Fibroblast of lung (primary cell): ENCODE measurements at places on chromosomes 1 and 21.

DNA sequence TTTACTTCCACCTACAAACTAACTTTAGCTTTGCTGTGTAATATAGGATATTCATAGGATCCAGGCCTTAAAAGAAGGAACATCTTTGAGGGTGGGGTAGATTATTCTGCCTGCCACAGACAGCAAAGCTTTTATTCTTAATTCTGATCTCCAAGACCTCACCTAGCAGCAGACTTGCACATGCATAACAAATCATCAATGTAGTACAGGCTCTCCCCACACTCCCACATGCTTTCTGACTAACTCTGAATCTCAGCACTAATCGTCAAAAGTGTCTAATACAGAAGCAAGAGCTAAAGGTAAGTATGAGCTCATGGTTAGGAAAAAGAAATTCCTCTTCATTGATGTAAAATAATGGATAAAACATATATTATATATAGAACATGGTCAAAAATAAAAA, 1468.5 kb upstream of the B3GALT2 start:
- no peak for DNase-seq

- DNase-seq: no peak
These were observed 6.4 kb upstream of the PCBP3 start for GRCh38 chr21:45636951-45637646.

GRCh38 chr1:80066060-80066459, 1059.5 kb upstream of the ADGRL4 start:
- DNase-seq: peak; percentile 55

- DNase-seq: no peak
These were observed 82.7 kb upstream of the KCTD3 start for GRCh38 chr1:215484171-215484939.

GRCh38 chr1:205313563-205314308, 7.8 kb downstream of the NUAK2 start:
- peak; percentile 91 for DNase-seq

DNA sequence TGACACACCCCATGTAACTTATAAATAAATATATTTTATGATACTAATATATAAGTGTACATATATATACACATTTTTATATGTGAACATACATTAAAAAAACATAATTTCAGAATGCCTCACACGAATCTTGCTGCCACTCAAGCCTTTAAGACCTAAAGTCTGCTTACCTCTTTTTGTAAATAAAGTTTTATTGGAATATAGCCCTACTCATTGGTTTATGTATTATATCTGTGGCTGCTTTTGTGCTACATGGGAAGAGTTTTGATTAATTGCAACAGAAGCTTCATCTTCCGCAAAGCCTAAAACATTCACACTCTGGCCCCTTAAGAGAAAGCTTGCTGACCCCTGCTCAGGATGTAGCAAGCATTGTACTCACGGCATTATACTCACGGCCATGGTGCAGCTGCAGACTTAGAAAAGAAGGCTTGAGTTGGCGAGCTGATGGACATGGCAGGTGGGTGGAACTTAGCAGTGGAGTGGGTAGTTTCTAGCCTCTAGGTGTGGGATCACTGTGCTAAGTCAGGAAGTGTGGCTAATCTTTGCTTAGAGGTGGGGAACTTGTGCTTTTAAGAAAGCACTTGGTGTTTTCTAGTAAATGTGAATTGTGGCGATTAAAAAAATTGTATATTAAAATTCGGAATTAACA, 80.8 kb downstream of the DYRK1A start:
- no peak for DNase-seq

- peak; percentile 68 for DNase-seq
These were observed 39.4 kb upstream of the SPOCD1 start for GRCh38 chr1:31855038-31855845.

- DNase-seq: no peak
These were observed 146.3 kb upstream of the C8B start for GRCh38 chr1:57112148-57112547.

DNA sequence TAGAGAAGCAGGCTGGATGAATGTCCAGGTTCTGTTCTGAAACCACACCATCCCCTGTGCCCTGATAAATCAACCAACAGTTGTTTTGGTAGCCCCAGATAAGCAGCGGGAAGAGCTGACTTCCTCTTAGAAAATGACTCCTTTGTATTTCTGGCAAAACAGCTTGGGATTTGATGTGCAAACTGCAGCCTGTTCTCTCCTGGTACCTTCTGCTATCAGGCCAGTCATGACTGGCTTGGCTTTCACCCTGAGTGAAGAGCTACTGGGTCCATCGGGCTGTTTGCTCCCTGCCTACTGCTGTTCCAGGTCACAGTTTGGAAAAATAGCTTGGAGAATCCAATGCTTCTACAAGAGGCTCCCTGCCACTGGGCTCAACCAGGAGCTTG, 116.8 kb downstream of the DTL start:
- no peak for DNase-seq

- DNase-seq: no peak
These were observed 67.9 kb downstream of the LRRC8D start for GRCh38 chr1:89888480-89889322.

GRCh38 chr1:223620297-223620897, 45.1 kb downstream of the CAPN8 start:
- no peak for DNase-seq

DNA sequence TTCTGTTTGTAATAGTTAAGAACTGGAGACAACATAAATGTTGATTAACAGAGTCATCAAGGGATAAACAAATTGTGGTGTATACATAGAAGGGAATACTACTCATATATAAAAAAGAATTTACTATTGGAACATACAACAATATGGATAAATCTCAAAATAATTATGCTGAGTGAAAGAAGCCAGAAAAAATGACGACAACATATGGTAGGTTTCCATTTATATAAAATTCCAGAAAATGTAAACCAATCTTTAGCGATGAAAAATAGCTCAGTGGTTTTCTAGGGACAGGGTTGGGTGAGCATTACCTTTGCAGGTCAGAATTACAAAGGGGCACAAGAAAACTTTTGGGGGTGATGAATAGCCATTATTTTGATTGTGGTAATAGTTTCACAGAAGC, 431.6 kb downstream of the PTPRU start:
- no peak for DNase-seq

DNA sequence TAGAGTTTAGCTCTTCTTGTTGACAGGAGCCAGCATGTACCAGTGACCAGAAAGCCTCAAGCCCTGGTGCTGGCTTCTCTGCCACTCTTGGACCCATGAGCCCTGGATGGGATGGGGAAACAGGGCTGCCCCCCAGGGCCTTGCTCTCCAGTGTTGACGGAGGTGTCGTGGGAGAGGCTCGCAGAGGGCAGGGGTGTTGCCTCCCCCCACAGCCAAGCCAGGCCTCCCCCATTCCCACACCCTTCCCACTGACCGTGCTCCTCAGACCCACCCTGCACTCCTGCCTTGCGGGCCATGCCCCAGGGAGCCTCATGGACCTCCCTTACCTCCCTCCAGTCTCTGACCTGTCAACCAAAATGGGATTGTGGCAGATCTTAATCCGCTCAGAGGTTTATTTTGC, 123.8 kb upstream of the COL6A1 start:
- DNase-seq: no peak

GRCh38 chr1:167602840-167603239, 27.2 kb upstream of the RCSD1 start:
- no peak for DNase-seq

- DNase-seq: no peak
These were observed 118.2 kb upstream of the ADGRL2 start for GRCh38 chr1:81682490-81682889.

- DNase-seq: no peak
These were observed 661.6 kb upstream of the PKN2 start for GRCh38 chr1:88022516-88022915.

GRCh38 chr1:85366391-85367170, 90.1 kb upstream of the BCL10 start:
- DNase-seq: peak; percentile 86

DNA sequence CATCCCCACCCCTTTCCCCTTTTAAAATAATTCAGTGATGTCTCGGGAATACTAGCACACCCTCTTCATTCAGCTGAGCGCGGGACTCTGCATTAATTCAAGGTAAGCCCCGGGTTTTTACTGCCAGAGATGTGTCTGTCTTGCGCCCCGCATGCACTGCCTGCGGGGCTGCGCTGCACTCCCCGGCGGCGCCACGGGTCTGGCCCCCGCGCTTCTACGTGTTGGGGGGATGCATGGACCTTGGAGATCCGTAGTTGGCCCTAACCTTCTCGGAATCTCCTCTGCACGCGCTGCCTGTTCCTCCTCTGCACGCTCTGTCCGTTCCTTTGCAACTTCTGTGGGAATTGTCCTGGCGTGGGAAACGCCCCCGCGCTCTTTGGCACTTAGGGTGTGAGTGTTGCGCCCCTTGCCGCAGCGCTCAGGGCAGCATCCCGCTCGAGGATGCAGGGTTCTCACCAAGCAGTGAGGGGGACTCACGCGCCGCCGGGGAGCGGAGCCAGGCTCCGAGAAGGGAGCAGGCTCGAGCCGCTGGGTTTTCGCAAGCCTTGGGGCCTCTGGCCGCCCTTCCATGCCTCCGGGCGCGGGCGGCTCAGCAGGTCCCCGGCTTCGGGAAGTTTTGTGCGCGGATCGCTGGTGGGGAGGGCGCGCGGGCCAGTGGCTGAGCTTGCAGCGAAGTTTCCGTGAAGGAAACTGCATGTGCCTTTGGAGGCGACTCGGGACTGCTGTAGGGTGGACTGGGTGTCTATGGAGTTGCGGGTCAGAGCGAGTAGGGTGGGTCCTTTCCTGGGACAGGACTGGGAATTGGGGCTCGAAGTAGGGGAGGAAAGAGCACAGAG, 165.1 kb upstream of the CACNA1E start:
- no peak for DNase-seq

- no peak for DNase-seq
These were observed at the start of gene DENND2C for GRCh38 chr1:114669562-114670082. DENND2C (minus strand) TSS chr1:114670049; CDS start chr1:114625984, 44,065 bp downstream.

DNA sequence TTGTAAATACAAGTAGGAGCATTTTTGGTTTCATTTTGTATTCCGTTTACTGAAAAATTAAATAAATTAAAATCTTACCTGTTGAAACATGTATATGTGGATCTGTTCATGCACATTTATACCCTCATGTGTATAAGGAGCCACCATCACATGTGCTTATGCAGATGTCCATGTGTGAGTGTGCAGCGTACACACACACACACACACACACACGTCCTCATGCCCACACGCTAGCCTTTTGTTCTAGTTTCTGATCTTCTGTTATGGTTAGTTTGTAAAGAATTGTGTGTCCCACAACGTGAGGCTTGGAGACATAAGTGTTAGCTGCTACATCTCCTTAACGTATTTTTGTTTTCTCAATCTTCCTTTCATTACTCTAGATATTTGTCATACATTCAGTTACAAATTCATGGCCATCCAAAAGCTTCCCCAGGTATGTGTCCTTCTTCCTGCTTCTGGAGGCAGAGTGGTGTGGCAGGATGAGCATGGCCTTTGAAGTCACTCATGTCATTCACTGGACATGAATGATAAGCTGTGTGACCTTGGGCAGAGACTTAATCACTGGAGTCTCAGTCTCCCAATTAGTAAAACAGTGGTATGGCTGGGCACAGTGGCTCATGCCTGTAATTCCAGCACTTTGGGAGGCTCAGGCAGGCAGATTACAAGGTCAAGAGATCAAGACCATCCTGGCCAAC, 54.6 kb downstream of the TENT5C start:
- no peak for DNase-seq

- no peak for DNase-seq
These were observed 15.3 kb upstream of the AGPAT3 start for GRCh38 chr21:43849532-43850299.

GRCh38 chr1:42886800-42887199, 40.4 kb downstream of the ZNF691 start:
- DNase-seq: peak; percentile 9

- DNase-seq: no peak
These were observed 14.1 kb downstream of the IFFO2 start for GRCh38 chr1:18942340-18942739.

GRCh38 chr1:231376101-231376500, 38.0 kb downstream of the SPRTN start:
- DNase-seq: no peak

GRCh38 chr1:184315254-184315653, 71.6 kb upstream of the C1orf21 start:
- DNase-seq: peak; percentile 14

DNA sequence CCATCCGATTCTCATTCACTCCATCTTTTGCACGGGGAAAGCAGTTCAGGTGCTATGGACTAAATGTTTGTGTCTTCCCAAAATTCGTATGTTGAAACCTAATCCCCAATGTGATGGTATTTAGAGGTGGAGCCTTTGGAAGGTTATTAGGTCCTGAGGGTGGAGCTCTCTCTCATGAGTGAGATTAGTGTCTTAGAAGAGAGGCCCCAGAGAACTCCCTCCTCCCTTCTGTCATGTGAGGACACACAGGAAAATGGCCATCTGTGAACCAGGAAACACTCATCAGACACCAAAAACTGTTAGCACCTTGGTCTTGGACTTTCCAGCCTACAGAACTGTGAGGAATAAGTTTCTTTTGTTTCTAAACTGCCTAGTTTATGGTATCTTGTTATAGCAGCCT, 15.8 kb upstream of the CCDC190 start:
- no peak for DNase-seq

- DNase-seq: peak; percentile 49
These were observed 39.7 kb upstream of the PADI2 start for GRCh38 chr1:17158961-17159360.

- peak; percentile 83 for DNase-seq
These were observed 18.9 kb downstream of the CAPN2 start for GRCh38 chr1:223731133-223731770.

DNA sequence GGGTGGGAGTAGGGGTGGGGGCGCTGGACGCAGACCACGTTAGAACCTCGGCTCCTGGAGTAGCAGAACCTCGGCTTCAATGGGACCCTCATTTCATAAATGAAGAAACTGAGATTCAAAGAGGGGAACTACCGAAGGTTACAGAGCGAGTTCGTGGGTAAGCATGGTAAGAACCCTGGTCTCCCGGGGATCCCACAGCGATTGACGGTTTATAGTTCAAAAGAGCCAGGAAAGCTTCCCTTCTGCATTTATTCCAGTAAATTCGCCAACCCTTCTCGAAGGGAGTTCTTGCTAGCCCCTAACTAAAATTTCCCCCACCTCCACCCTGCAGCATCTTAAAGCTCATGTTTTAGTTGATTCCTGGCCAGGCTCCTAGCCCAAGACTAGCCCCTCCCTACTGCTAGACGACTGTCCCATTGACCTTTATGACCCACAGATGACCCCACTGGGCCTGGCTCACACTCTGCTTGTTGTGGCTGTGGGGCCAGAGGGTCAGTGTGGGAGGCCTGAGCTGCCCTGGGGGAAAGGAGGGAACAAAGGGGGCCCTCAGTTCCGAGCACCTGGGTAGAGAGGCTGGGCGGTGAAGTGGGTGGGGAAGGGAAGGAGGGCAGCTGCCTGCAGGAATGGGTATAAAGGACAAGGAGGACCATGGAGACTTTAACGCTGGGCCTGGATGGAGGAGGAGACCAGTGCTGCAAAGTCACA, 558 bp upstream of the KIF21B start:
- no peak for DNase-seq

GRCh38 chr1:98556521-98557158, 104.9 kb upstream of the SNX7 start:
- peak; percentile 13 for DNase-seq
